ENCODE measurements at places on chromosomes 4 and X.

DNA sequence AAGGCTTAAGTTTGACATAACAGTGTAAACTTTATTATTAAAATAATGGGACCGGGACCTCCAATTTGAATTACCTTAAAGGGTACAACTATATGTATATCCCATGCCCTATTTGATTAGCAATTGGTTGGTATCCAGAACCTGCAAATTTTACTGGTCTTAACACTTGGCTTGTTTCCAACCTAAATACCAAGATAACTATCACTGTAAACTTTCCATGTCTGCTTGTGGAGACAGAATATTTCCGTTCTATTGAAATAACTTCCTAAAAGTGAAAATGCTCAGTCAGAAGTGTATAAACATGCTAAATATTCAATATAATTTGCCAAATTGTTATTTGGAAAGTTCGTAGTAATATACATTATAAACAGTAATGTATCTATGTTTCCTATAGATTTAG lies 154.0 kb downstream of the TMEM47 start:
- DNase-seq: no peak

GRCh38 chr4:172553216-172553615 lies 615.4 kb upstream of the GALNT7 start:
- DNase-seq: no peak

GRCh38 chr4:76199664-76200211 lies 13.9 kb downstream of the SCARB2 start:
- peak; percentile 63 for DNase-seq

GRCh38 chr4:18318682-18319388 lies 297.3 kb upstream of the LCORL start:
- no peak for DNase-seq

DNA sequence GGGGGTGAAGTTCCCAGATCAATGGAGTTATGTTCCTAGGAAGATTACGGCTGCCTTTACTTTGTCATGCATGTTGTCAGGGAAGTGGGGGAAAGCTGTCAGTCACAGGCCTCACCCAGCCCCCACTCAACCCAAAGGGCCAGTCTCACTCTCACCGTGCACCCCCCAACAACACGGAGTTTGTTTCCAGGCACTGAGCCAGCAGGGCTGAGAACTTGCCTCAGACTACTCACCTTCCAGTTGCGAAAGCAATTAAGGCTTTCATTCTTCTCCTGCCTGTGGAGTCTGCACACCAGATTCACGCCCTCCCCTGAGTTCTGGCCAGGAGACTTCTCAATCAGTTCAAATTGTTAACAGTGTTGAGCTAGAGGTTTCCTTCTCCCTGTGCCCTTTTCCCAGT lies 114.3 kb downstream of the SH3BGRL start:
- no peak for DNase-seq

- no peak for DNase-seq
Measured at GRCh38 chrX:21639775-21640174, 18.4 kb downstream of the KLHL34 start.

- no peak for DNase-seq
Measured at GRCh38 chr4:158067646-158068045, 105.2 kb downstream of the GASK1B start.

DNA sequence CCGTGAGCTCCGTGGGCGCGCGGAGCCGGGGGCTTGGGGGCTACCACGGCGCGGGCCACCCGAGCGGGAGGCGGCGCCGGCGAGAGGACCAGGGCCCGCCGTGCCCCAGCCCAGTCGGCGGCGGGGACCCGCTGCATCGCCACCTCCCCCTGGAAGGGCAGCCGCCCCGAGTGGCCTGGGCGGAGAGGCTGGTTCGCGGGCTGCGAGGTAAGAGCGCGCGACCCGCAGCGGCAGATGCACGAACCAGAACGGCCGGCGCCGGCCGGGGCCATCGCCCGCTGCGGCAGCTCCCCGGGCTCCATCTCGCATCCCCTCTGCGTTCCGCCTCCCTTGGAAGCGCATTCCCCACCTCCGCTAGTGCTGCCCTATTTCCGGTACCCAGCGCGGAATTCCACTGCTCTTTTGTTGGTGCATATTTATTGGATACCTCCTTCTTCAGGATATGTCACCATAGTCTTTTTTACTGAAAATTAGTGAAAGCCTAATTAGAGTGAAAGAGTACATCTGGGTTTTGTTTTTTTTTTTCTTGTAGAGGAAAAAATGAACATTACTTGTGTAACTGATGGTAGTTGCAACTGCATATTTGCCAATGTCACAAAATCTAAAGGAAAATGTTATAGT lies 797 bp downstream of the PKD2 start:
- peak; percentile 22 for DNase-seq

DNA sequence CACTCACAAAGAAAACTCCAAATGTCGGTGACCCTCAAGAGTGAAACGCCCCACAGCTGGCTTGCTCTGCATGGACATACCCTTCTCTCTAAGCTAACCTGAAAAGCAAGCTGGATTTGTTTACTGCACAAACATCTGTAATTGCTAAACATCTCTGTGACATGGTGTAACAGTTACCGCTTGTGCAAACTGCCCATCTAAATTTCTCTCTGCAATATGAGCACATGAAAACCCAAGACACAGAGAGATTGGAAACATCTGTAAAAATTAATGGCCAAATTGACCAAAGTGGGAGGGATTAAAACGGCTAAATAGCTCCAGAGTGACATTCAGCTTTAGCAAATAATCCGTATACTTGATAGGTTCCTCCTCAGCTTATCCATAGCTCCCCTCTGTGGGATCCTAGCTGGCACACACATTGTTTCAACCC lies 155.0 kb upstream of the MAP3K15 start:
- DNase-seq: no peak

DNA sequence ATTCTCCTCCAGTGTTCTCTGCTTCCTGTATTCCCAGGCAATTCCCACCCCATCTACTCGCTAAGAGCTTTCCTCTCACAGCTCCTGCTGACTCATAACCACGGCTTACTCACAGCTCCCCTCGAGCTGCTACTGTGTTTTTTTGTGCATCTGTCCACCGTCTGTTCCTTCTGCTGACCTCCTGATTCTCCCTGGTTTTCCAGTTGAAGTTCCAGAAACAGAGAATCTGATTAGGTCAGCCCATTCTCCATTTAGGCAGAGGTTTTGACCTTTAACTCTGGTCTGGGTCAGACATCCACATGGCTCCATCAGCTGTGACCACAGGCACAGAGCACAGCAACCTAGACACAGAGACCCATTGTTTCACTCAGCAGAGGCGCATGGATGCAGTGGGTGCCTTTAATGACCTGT lies 5.5 kb upstream of the SMIM20 start:
- peak; percentile 75 for DNase-seq

DNA sequence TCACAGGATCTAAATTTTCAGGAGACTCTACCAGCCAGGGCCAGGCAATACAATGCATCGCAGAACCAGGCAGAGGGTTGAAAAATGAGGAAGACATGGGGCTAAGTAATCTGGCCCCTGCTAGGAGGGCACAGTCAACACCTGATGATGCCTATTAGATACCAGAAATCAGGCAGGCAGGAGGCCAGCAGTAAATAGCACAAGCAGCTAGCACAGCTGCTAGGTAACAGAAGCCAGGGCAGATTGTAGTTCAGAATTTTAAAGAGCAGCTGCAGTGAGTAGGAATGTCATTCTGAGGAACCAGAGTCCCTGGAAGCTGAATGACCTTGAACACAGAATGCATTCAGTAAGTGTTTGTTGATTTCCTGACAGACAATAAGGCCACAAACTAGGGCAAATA lies 38.8 kb upstream of the TRPC5OS start:
- DNase-seq: peak; percentile 71

DNA sequence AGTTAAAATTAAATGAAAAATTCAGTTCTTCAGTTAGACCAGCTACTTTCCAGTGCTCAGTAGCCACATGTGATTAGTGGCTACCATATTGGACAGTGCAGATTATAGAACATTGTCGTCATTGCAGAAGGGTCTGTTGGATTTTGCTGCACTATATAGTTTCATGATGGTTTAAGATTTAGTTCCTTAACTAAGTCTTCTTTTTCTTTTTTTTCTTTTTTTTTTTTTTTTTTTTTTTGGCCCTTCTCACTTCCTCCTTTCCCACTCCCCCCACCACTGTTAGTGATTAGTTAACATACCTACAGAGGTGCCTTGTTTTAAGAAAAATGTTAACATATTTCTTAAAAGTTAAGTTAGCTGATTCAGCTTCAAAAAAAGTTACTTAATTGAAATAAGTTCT lies 9.0 kb downstream of the RAB9A start:
- DNase-seq: no peak

DNA sequence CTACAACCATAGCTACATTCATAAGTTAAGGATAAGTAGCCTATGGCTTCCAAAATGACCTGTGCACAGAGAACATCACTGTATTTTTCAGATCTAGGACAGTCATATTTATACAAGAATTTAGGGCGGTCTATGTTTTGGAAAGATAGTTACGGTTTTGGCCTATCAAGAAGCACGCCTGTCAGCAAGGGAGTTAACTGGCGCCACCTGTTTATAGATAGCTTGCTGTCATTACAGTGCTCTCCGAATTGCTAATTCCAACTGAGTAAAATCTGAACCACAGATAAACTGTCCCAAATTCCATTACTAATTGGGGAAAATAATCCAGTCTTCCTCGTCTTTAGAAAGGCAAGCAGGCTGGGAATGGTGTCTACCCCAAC lies 646 bp downstream of the ABCB7 start:
- no peak for DNase-seq

- DNase-seq: no peak
Measured at GRCh38 chr4:21366312-21366711, 582.3 kb downstream of the KCNIP4 start.
